Central memory CD8-positive, alpha-beta T cell (primary cell): ENCODE measurements at places on chromosomes 13 and 19.

DNA sequence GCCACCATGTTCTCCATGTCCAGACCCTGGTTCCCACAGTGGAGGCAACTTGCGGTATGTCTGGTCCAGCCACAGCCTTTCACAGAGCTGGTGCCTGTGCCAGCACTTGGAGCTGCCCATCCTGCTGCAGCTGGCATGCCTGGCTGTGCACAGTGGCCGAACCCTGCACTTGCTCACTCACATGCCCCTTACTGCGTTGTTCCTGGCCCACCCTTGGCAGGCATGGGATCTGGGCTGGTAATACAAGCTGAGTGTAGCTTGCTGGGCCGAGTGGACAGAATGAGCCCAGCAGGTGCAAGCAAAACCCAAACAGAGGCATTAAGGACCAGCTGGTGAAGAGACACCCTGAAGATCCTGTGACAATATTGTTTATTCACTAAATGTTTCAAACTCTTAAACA, 583.9 kb upstream of the SLITRK6 start:
- no peak overlapping the region for H3K4me3 ChIP-seq
- H3K36me3 ChIP-seq, result no peaks in the 10 kb centered on the region
- no peak overlapping the region for H3K27ac ChIP-seq
- no peak for DNase-seq

DNA sequence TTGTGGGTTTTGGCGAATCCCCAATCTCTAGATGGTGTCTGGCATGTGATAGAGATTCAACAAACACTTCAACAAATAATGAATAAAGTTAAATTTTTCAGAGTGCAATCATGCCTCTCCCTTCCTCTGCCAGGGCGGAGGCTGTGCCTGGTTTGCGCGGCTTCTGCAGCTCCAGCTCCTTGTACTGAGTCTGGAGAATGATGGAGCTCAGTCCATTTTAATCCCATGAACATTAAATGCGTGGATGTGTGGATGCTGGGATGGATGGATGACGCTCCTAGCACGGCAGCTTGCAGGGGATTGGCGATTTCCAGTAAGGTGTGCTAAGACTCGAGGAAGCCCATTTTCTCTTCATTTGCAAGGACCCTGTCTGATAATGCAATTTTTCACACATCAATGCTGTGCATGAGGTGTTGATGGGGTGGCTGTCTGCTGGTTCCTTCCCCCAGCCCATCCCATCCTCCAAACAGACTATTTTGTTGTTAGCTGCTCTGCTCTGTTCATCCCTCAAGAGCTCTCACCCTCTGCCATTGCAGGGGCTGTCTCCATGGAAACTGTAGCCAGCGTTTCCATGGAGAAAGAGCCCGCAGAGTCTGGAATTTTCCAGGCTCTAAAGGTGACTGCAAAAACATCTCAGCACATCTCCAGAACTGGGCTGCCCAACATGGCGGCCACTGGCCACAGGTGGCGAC, 92.6 kb upstream of the PEG3 start:
- H3K27ac ChIP-seq, result no peak overlapping the region
- no peak overlapping the region for H3K4me3 ChIP-seq
- no peaks in the 10 kb centered on the region for H3K27me3 ChIP-seq
- no peaks in the 10 kb centered on the region for H3K4me1 ChIP-seq
- H3K36me3 ChIP-seq, result peaks cover 4% of the 10 kb centered on the region
- no peak for DNase-seq

DNA sequence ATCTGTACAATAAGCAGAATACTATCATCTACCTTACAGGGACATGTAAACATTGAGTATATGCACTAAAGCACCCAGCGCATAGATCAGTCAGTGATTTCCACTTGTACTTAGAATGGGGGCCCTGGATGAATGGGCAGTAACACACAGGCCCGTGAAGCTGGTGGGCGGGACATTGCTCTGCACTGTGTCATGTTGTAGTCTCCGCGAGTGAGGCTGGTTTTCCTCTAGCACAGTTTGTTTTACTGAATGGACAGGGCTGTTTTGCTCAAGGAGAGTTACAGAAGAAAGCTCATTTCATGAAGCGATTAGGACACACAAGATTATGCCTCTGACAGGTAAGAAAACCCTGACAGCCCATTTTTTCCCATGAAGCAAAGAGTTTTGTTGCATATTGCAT, 86.4 kb upstream of the SOX21 start:
- H3K27me3 ChIP-seq, result peaks cover 17% of the 10 kb centered on the region
- no peak overlapping the region for H3K27ac ChIP-seq
- H3K36me3 ChIP-seq, result no peaks in the 10 kb centered on the region
- no peak overlapping the region for H3K4me3 ChIP-seq
- DNase-seq, result no peak

DNA sequence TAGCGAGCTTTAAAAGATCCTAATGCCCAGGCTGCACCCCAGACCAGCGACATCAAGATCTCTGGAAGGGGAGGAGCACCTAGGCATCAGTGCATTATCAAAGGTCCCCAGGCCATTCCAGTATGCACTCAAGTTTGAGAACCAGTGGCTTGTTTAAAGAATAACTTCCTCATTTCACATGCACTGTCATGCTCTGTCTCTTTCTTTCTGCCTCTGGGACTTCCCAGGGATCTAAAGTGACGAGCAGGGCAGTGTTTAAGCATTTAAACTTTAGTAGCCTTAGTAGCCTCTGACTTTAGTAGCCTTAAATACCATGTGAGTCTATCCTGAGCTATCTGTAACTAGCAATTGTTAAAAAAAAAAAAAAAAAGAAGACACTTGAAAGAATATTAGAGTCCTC, 8.9 kb upstream of the FARP1 start:
- no peaks in the 10 kb centered on the region for H3K36me3 ChIP-seq
- no peak overlapping the region for H3K4me3 ChIP-seq
- peaks cover 63% of the 10 kb centered on the region for H3K27me3 ChIP-seq
- no peaks in the 10 kb centered on the region for H3K4me1 ChIP-seq
- no peak overlapping the region for H3K27ac ChIP-seq

- no peak overlapping the region for H3K27ac ChIP-seq
- no peaks in the 10 kb centered on the region for H3K27me3 ChIP-seq
- DNase-seq, result no peak
- no peak overlapping the region for H3K4me3 ChIP-seq
Observed at GRCh38 chr13:80830431-80830830, 489.5 kb upstream of the SPRY2 start.

- H3K27ac ChIP-seq, result peak overlapping the region; percentile 74
- H3K36me3 ChIP-seq, result no peaks in the 10 kb centered on the region
- DNase-seq, result no peak
- H3K27me3 ChIP-seq, result no peaks in the 10 kb centered on the region
Observed at GRCh38 chr19:6246174-6247006, 33.4 kb downstream of the MLLT1 start.

DNA sequence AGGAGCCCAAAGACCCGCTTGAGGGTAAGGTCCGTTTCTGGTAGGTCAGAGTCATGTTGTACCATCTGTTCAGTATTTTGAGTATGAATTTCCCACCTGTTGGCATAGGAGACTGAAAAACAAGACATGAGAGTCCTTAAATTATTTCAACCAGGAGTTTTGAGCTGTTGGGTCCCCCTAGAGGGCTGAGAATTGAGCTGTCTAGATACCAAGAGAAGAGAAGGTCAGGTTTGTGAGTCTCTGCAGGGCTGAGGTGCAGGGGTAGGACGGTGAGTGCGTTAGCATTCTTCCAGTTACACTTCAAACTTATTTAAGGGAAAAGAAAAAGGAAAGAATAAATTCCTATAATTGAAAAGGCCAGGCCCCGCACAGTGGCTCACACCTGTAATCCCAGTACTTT, 5.0 kb downstream of the CBLC start:
- H3K4me1 ChIP-seq, result peaks cover 7% of the 10 kb centered on the region
- H3K36me3 ChIP-seq, result no peaks in the 10 kb centered on the region

DNA sequence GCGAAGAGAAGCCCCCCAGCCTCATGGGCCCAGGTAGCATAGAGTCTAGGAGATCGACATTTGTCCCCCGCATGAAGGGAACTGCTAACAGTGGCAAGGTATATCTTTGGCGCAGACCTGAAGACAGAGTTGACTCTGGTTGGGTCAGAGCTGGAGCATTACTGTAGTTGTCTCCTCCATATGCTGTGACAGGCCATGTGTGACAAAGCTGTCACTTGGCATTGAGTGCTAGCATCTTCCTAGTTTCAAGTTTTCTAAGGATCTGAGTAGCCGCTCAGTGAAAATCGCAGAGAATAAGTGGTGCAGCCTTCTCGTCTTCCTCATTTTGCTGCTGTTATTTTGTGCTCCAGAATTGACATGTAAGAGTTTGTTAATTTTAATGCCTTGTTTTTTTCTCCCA, 189.4 kb upstream of the RNF113B start:
- peaks cover 49% of the 10 kb centered on the region for H3K27me3 ChIP-seq
- no peaks in the 10 kb centered on the region for H3K4me1 ChIP-seq
- no peak overlapping the region for H3K4me3 ChIP-seq
- no peak for DNase-seq
- H3K27ac ChIP-seq, result no peak overlapping the region
- no peaks in the 10 kb centered on the region for H3K36me3 ChIP-seq

- H3K4me3 ChIP-seq, result no peak overlapping the region
- H3K27ac ChIP-seq, result no peak overlapping the region
- H3K36me3 ChIP-seq, result peaks cover 2% of the 10 kb centered on the region
- H3K27me3 ChIP-seq, result no peaks in the 10 kb centered on the region
- H3K4me1 ChIP-seq, result peaks cover 21% of the 10 kb centered on the region
Observed at GRCh38 chr13:48391257-48391656, 21.7 kb downstream of the LPAR6 start.

GRCh38 chr13:113155201-113155600, 3.2 kb upstream of the PROZ start:
- H3K4me3 ChIP-seq, result peak overlapping the region; percentile 66
- peak overlapping the region; percentile 89 for H3K27ac ChIP-seq
- H3K36me3 ChIP-seq, result peaks cover 10% of the 10 kb centered on the region
- H3K4me1 ChIP-seq, result peaks cover 33% of the 10 kb centered on the region

DNA sequence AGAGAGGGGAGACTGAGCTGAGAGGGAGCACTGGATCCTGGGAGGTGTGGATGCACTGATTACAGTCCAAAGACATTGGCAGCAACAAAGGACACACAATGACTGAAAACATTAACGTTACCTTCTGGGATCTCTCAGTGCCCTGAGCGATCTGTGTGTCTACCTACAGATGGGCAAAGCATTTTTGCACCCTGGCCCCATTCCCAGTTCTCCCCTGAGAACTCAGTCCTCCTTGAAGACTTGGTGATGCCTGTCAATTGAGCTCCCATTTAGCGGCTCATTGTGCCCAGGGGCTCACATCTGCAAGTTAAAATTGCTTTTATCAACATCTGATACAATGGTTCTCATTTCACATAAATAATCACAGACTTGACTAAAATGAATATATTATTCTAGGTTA, 62.5 kb downstream of the CDADC1 start:
- no peaks in the 10 kb centered on the region for H3K4me1 ChIP-seq
- no peak overlapping the region for H3K27ac ChIP-seq
- no peaks in the 10 kb centered on the region for H3K27me3 ChIP-seq
- H3K36me3 ChIP-seq, result no peaks in the 10 kb centered on the region
- no peak for DNase-seq

- no peaks in the 10 kb centered on the region for H3K4me1 ChIP-seq
- H3K27me3 ChIP-seq, result no peaks in the 10 kb centered on the region
- H3K27ac ChIP-seq, result no peak overlapping the region
- H3K4me3 ChIP-seq, result no peak overlapping the region
- DNase-seq, result no peak
Observed at GRCh38 chr13:54356849-54357248, 1328.2 kb downstream of the OLFM4 start.

- peaks cover 8% of the 10 kb centered on the region for H3K36me3 ChIP-seq
- H3K4me3 ChIP-seq, result peak overlapping the region; percentile 97
- peak overlapping the region; percentile 96 for H3K27ac ChIP-seq
- peaks cover 47% of the 10 kb centered on the region for H3K4me1 ChIP-seq
Observed at GRCh38 chr19:45424191-45425058, 708 bp upstream of the ERCC1 start.

DNA sequence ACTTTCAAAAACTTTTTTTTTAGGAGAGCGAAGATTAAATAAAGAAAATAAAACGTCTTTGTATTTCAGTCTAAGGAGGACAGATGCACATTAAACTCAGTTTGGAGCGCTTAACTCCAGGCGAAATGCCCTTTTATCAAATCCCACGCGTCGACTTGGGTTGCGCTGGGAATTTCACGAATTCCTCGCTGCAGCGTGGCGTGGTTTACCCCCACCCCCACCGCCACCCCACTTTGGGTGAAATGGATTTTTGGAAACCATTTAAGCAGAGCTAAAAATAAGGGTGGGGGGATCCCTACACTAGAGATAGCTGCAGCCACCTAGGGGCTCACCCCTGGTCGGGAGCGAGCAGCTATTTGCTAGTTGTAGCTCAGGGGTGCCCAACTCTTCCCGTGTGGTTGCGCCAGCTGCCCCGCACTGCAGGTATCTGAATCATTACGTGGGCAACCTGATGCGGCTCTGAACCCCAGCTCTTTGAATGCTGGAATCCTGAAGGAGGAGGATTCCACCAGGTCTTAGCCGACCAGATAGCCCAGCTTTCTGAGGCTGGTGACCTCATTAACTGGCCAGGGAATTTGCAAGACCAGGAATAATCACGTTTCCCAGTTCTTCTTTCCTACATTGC, 6.5 kb upstream of the TSHZ3 start:
- H3K27me3 ChIP-seq, result peaks cover 100% of the 10 kb centered on the region
- no peak overlapping the region for H3K27ac ChIP-seq
- peaks cover 43% of the 10 kb centered on the region for H3K4me1 ChIP-seq
- H3K36me3 ChIP-seq, result peaks cover 6% of the 10 kb centered on the region

- no peaks in the 10 kb centered on the region for H3K36me3 ChIP-seq
- no peak for DNase-seq
- no peak overlapping the region for H3K27ac ChIP-seq
Observed at GRCh38 chr13:58583966-58584365, 952.4 kb downstream of the PCDH17 start.

DNA sequence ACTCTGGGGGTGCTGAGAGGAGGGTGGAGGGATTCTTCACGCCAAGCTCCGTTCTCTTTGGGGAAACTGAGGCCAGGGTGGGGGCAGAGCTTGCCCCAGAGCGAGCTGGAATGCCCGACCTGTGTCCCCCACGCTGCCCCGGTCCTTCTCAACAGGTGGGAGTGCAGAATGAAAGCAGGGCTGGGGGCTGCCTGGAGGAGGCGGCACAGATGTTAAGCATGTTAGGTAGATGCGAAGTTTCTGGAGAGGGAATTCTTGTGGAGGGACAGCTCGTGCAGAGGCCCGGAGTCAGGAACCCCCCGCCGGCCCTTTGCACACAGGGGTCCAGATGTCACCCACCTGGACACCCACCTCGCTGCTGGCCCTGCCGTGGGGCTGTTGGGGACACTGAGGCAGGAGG, 9.0 kb downstream of the EFNA2 start:
- H3K36me3 ChIP-seq, result peaks cover 1% of the 10 kb centered on the region
- H3K27ac ChIP-seq, result no peak overlapping the region
- DNase-seq, result no peak
- peak overlapping the region; percentile 11 for H3K4me3 ChIP-seq
- peaks cover 21% of the 10 kb centered on the region for H3K27me3 ChIP-seq

- H3K27ac ChIP-seq, result no peak overlapping the region
- peaks cover 8% of the 10 kb centered on the region for H3K27me3 ChIP-seq
- H3K36me3 ChIP-seq, result peaks cover 6% of the 10 kb centered on the region
- no peaks in the 10 kb centered on the region for H3K4me1 ChIP-seq
- DNase-seq, result no peak
Observed at GRCh38 chr19:11453468-11454341, 18.3 kb downstream of the PRKCSH start.
